ENCODE measurements at places on chromosomes 6 and 20. TPM values are rescaled to one million over a fixed set of nuclear protein-coding genes. Genes with fewer than 3 reads are reported as not detected.

DNA sequence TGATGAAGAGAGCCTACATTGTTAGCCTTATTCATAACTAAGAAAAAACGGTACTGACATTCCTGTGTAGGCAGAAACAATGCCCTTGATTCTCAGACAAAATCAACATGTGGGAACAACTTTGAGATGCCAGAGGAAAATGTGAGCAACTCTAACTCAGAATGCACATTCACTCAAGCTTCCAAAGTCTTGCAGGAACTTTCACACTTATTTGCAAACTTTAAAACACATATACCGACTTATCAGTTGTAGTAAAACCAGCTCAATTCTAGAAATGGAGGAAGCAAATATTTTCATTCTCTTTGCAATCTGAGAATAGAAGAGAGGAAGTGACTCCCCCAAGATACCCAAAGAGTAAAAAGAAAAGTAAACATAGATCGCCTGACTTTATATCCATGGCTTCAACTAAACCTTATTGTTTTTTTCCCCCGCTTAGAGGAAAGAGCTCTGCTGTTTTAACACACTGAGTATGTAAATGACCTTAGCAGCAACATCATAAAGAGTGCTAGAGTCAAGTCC is 117.6 kb downstream of the EPB41L2 start:
- H3K4me3 ChIP-seq: no peak overlapping the region
- H3K36me3 ChIP-seq: no peaks in the 10 kb centered on the region
- DNase-seq: no peak
- no peaks in the 10 kb centered on the region for H3K4me1 ChIP-seq
- H3K27ac ChIP-seq: no peak overlapping the region

RBM24 gene
- total RNA-seq: 2.3 TPM

- H3K4me1 ChIP-seq: no peaks in the 10 kb centered on the region
- no peaks in the 10 kb centered on the region for H3K36me3 ChIP-seq
- DNase-seq: no peak
- no peaks in the 10 kb centered on the region for H3K27me3 ChIP-seq
Measured at GRCh38 chr20:48613926-48614325, 213.9 kb downstream of the PREX1 start.

- DNase-seq: no peak
- no peaks in the 10 kb centered on the region for H3K27me3 ChIP-seq
- H3K4me1 ChIP-seq: no peaks in the 10 kb centered on the region
- H3K27ac ChIP-seq: no peak overlapping the region
- H3K36me3 ChIP-seq: no peaks in the 10 kb centered on the region
- no peak overlapping the region for H3K4me3 ChIP-seq
Measured at GRCh38 chr6:113277111-113277510, 580.0 kb upstream of the MARCKS start.

DNA sequence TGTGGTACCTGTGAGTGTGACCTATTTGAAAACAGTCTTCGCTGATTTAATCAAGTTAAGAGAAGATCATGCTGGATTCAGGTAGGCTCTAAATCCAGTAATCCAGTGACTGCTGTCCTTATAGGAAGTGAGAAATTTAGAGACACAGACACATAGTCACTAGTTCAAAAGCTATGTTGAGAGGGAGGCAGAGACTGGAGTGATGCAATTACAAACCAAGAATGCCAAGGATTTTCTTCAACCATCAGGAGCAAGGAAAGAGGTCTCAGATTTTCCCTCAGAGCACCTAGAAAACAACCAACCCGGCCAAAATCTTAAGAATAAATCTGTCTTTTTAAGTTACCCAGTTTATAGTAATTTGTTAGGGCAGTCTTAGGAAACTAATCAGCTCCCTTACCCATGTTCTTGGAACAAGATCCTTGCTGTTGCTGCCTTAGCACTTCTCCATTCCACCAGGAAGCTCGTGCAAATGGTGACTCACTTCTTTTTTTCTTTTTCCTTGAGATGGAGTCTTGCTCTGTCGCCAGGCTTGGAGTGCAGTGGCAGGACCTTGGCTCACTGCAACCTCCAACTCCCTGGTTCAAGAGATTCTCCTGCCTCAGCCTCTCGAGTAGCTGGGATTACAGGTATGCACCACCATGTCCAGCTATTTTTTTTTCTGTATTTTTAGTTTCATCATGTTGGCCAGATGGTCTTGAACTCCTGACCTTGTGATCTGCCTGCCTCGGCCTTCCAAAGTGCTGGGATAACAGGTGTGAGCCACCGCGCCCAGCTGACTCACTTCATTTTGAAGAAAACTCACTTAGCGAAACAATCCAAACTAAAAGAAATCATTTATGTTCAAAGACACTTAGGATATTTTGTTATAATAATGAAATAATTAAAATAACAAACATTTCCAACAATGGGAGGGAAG is 34.4 kb upstream of the ZNF184 start:
- no peak overlapping the region for H3K27ac ChIP-seq
- no peak for DNase-seq
- H3K27me3 ChIP-seq: no peaks in the 10 kb centered on the region
- no peaks in the 10 kb centered on the region for H3K36me3 ChIP-seq
- peaks cover 11% of the 10 kb centered on the region for H3K4me1 ChIP-seq
- H3K4me3 ChIP-seq: no peak overlapping the region

DNA sequence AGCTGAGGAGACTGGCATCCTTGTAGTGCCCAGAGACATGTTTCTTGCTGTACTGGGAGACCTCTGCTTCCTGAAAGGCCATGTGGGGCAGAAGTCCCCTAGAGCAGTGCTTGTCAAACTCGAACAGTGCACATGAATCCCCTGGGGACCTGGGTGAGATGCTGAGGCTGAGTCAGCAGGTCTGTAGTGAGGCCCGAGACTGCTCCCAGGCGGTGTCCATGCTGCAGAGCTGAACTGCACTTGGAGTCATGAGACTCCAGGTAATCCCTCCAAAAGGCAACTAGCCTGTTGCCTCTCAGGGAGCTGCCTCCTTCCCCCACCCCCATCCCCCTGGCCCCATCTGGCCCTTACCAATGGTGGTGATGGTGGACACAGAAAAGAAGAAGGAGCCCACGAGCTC is 3.7 kb downstream of the KCNK17 start:
- peaks cover 18% of the 10 kb centered on the region for H3K4me1 ChIP-seq
- H3K4me3 ChIP-seq: no peak overlapping the region
- H3K27ac ChIP-seq: no peak overlapping the region
- DNase-seq: no peak
- no peaks in the 10 kb centered on the region for H3K36me3 ChIP-seq

GRCh38 chr6:22666586-22666985 is 97.2 kb downstream of the HDGFL1 start:
- no peaks in the 10 kb centered on the region for H3K4me1 ChIP-seq
- no peaks in the 10 kb centered on the region for H3K27me3 ChIP-seq
- H3K4me3 ChIP-seq: no peak overlapping the region
- DNase-seq: no peak
- H3K27ac ChIP-seq: no peak overlapping the region

DNA sequence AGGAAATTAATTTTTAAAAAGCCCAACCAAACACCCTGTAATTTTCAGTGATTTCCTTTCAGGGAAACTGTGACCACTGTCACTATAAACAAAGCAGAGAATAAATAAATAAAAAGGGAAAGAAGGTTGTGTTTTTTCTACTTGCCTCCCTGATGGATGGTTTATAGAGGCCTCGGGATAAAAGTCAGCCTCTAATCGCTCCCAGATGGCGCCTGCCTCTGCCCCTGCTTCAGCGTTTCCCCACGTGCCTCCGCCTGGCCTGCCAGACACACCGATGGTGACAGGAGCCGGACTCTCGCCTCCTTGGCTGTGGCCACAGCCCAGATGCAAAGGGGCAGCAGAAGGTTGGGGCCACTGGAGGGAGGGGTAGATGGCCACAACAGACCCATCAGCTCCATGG is 327.7 kb downstream of the CDC5L start:
- H3K36me3 ChIP-seq: no peaks in the 10 kb centered on the region
- H3K27ac ChIP-seq: no peak overlapping the region
- DNase-seq: no peak

Data from body of pancreas (tissue), 4 donors.